ENCODE measurements at places on chromosomes 13 and 19.

GRCh38 chr13:47639738-47640447 lies 361.2 kb downstream of the SUCLA2 start:
- DNase-seq, result no peak

DNA sequence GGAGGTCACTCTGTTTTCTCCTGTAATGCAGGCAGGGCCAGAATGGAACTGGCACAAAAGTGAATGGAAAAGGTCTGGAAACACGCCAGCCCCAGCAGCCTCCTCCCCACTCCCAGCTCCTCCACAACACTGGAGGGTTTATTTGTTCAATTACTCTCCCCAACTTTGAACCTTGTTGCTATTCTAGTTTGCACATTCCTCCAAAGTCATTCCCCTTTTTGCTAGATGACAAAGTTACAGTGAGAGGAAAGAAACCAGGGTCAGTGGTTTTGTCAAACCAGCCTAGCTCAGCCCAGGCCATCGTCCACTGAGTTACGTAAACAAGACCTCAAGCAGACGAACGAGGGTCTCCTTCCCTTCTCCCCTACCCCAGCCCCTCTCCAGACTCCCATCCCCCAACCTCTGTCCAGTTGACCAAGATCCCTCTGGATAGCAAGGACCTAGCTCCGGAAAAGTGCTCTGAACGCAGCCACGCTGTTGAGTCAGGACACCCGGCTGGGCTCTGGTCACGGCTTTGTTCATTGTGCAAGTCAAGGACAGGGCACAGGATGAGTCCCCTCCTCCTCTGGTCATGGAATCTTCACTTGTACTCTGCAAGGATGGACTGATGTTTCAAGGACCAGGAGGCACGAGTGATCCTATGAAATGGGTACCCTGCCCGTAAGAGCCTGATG lies 180.0 kb downstream of the USP12 start:
- no peak for DNase-seq

- no peak for DNase-seq
Observed at GRCh38 chr19:670609-671075, 5.5 kb upstream of the FSTL3 start.

DNA sequence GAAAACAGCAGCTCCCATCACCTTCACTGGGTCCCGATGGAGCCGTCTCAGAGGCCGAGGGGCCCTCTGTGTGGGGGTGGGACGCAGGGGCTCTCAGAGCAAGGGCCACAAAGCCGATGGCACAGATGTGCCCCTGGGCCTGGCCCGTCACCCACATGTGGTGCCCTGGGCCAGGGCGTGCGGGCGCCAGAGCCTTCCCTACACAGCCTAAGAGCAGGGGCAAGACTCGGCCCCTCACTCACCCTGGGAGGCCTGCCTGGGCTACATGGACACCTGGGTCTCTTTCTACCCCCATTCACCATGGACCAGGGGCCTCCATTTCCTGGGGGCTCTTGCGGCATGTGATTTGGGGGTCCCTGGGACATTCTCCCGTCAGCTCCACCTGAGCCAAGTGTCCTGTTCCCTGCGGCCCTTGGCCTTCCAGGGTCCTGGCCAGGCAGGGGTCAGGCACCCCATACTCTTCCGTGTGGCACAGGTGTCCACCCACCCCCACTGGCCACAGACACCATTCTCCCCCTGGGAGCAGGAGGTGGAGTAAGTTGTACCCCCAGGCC lies 10.0 kb downstream of the COMP start:
- DNase-seq, result no peak

DNA sequence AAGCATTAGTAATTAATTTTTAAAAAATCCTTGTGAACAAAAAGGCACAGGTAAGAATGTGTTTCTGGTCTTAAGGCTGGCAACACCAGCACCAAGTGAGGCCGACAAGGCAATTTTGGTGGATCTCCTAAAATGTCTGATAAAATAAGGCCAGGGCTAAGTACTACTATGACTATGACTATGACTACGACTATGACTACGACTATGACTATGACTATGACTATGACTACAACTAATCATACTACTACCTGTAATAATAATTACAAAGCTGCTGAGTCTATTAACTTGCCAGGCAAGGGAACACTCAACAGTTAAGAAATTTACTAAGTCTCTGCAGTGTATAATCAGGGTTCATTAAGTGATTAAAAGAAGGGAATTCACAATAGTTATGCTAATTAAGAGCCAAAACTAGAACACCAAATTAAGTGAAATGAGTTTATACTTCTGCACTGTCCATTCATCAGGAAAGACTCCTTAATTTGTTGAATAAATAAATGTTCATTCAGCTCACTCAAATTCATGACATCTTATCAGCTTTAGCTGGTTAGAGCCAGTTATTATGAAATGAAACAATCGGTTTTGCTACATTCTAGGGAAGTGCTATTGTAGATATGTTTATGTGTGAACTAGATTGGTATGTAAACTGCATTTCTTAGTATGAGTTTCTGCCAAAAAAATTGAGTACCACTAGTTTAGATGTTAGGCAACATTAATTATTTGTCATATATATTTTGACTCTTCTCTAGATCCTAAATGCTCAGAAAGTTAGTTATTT lies 1626.2 kb upstream of the PCDH20 start:
- no peak for DNase-seq

DNA sequence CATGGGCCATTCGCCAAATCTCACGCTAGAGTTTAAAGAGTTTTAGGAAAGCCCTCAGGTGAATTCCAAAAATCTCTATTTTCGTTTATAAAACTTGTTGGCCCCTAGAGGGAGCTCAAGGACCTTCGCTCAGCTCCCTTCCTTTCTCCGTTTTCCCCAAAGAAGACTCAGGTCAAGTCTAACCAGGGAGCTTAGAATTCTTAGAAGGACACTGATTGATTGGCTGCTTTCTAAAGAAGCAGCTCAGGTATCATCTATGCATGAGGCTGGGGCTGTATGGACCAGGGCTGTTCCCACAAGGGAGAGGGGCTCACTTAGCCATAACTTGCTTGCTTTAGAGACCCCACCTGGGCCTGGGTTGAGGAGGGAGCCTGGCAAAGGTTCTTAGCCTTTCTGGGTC lies 20.5 kb downstream of the DZIP1 start:
- no peak for DNase-seq

DNA sequence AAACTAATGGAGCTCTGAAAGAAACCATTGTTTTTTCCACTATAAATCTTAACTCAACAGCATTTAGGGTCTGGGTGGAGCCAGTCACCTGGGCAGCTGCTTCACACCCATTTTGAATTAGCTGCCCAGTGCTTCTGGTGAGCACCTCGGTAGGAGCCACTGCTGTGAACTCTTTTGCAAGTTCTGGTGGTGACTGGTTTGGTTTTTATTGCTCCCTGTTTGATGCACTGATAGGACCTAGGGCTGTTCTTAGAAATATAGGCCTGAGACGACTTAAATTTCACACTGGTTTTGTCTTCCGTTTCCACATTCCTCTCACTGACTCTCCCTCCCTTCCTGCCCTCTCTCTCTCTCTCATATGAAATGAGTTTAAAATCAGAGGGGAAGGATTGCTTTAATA lies 103.9 kb downstream of the GGACT start:
- DNase-seq, result no peak
